ENCODE measurements at places on chromosomes 11 and 22.
A peak's percentile ranks its signal among the peaks of the same experiment; 100 is the strongest.

- no peak for DNase-seq
Observed at GRCh38 chr11:774873-775592, 2.3 kb downstream of the GATD1 start.

GRCh38 chr11:1396375-1396841 is 6.7 kb downstream of the BRSK2 start:
- DNase-seq = no peak

DNA sequence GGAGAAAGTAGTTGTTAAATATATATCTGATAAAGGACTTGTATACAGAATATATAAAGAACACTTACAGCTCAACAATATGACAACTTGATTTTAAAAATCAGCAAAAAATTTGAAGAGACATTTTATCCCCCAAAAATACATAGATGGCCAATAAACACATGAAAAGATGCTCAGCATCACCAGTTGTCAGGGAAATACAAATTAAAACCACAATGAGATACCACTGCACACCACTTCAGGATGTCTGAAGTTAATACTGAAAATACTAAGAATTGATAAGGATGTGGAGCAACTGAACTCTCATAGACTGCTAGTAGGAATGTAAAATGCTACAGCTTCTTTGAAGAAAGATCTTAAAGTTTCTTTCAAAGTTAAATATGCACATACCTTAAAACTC is 49.2 kb downstream of the KREMEN1 start:
- DNase-seq = no peak

- DNase-seq = no peak
Observed at GRCh38 chr11:66007201-66007634, 4.6 kb upstream of the CST6 start.

DNA sequence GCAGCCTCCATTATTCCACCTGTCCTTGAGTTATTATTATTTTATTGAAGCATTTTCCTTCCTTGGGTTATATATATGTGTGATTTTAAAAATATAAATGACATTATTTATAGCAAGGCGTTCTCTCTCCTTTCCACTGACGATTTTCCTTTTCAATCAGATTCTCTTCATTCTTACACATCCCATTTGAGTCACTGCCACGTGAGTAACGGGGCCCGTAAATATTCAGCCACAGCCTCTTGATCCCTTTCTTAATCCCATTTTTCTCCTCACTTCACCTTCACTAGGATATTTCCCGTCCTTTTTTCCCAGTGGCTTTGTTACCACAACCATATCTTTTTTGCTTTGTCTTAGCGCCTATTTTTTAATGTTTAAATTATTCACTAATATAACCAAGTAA is 396.2 kb downstream of the NTM start:
- DNase-seq = no peak

- no peak for DNase-seq
Observed at GRCh38 chr11:468493-468892, 18.4 kb downstream of the PTDSS2 start.

- DNase-seq = no peak
Observed at GRCh38 chr22:45475063-45475747, 27.5 kb upstream of the FBLN1 start.

GRCh38 chr11:96324912-96325311 is 18.1 kb downstream of the MAML2 start:
- peak; percentile 74 for DNase-seq

GRCh38 chr22:20748082-20748481 is 25.8 kb upstream of the SERPIND1 start:
- DNase-seq = no peak

- DNase-seq = no peak
Observed at GRCh38 chr22:37710675-37711074, 13.8 kb downstream of the TRIOBP start.

- no peak for DNase-seq
Observed at GRCh38 chr11:106172386-106172991, 95.0 kb downstream of the AASDHPPT start.

DNA sequence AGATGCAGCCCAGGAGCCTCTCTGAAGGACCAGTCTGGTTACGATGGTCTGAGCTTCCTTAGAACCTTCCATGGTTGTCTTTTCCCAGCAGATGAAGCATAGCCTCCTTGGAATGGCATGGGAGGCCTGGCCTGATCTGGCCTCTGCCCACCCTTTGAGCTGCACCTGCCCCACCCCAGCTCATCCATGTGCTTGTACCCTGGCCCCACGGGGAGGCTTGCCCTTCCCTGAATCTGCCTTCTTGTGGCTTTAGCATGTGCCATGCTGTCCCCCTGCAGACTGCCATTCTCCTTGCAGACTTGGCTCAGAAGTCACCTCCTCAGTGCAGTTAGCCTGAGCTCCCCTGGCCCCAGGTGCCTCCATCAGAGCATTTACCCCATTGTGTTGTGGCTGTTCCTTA is 62.5 kb downstream of the FBLN1 start:
- DNase-seq = no peak
